ENCODE measurements at places on chromosomes 2 and 18. TPM values are rescaled to one million over a fixed set of nuclear protein-coding genes. Genes with fewer than 3 reads are reported as not detected.

DNA sequence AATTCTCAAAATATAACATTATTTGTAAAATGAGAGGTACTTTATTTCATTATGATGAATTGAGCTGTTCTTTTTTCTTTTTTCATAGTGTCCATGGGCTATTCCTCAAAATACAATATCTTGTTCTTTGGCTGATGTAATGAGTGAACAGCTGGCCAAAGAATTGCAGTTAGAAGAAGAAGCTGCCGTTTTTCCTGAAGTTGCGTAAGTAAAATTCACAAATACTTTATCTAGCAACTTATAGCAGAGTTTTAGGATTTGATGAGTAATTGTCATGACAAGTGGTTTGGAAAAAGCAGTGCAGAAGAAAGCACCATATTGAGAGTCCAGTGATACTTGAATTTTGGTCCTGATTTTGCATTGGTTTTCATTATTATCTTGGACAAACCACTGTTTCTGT is 9.8 kb downstream of the RIOK3 start:
- DNase-seq: no peak

- no peak for DNase-seq
These were observed 609.0 kb downstream of the IRS1 start for GRCh38 chr2:226190479-226191252.

DNA sequence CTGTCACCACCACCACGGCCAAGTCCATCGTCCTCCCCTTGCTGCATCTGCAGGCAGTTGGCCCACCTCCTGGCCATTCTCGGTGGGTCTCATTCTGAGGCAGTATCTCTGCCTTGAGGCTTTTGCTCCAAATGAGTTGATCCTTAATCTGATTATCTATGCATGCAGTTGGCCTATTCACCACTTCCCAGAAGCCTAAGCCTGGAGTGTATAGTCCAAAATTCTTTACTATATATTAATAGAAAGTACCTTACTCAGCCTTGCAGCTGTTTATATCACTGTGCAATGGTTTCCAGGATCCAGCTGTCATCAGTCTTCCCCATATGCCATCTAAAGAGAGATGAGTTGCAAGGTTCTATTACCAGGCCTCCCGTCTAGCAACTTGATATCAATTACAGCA is 292.4 kb downstream of the SS18 start:
- no peak for DNase-seq

The TMEM182 gene
- 2.0 TPM for total RNA-seq

GRCh38 chr2:86313341-86313740 is 24.1 kb downstream of the REEP1 start:
- DNase-seq: no peak

The MSTN gene
- 0.82 TPM for total RNA-seq

GRCh38 chr2:86360776-86361175 is 23.4 kb upstream of the REEP1 start:
- DNase-seq: no peak

The DUSP19 gene
- total RNA-seq: 14.7 TPM

GRCh38 chr2:200735061-200735460 is 76.6 kb upstream of the BZW1 start:
- DNase-seq: no peak

DNA sequence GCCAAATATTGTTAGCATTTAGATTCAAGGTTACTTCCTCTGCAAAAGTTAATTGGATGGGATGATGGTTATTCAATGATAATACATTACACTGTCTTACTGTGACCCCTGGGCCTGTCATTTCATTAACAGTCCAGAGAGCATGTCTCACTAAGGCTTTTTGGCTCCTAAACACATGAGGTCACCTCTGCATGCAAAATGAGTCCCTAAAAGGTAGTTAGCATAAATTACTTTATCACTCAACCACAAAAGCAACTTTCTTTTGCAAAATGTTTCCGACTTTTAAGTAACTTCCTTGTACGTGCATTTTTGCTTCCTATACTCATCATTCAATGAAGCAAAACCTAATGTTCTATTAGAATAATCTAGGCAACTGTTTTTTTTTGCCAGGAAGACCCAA is 16.8 kb upstream of the AGFG1 start:
- DNase-seq: no peak

GRCh38 chr18:26082475-26082874 is 7.9 kb downstream of the SS18 start:
- DNase-seq: no peak

The ARHGAP28 gene
- 15.9 TPM for total RNA-seq

GRCh38 chr2:25557179-25558036 is 116.0 kb downstream of the DTNB start:
- DNase-seq: no peak

GRCh38 chr2:146189541-146189940 is 1655.3 kb upstream of the ACVR2A start:
- DNase-seq: no peak

DNA sequence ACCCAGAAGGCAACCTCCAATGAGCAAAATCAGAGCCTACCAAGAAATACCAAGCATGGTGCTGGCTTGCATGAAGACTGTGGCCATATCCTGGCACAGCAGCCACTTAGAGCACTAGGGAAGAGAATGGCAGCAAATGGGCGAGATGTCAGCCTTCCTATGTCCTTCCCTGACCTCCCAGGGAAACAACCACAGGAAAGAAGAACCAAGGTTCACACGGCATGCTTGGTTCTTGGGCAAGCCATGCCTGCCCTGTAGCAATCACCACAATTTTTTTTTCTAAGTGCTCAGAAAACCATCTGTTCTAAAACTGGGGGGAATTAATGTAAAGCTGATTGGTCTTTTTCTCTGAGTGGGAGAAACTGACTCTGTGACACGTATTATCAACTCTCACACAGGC is 27.8 kb downstream of the GALNT14 start:
- no peak for DNase-seq

DNA sequence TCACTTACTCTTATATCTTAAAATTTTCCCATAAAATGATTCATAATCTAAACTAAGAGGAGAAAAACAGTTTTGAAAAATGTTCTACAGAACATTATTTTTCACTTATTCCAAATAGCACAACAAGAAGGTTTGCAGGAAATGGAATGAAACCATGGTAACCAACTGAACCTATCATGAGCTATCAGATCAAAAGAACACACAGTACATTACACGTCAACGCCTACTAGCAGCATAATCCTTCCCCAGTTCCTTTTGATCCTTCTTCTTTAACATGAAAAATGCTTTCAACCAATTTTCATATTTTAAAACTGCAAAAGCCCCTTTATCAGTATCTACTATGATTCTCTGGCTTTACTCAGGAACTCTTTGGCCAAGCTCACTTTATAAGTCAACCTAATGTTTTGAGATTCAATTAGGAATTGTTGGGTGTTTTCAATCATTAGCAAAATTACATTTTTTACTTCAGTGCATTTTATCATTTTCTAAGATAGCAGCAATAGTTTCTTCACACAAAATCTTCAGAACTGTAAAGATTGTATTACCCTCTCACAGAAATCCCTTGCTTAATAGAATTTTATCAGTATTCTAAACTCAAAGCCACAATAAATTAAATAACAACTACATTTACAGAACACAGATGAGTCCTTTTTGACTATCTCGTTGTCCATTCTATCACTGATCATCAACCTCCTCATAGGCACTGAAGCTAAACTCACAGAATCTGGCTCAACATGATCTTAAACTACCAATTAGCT is 102.5 kb downstream of the CHN1 start:
- DNase-seq: peak; percentile 15

DNA sequence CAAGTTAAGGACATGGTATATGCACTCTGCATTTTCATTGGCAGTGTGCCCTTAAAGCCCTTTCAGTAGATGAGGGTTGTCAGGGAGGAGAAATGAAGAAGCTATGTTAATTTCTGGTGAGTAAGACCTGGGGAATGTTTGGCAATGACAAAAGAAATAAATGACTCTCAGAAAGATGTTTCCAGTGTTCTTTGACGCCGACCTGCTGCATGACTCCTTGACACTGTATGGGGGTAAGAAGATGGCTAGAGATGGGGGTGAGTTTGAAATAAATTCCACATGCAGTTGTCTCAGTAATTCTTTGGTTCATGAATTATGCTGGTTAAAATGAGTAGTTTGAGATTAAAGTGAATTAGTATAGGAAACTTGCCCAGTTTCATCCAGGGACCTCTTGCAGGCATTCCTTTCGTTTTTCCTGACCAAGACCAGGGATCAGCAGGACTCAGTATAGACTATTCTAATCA is 5.9 kb downstream of the CCDC121 start:
- no peak for DNase-seq

The ZNF804A gene
- 13.9 TPM for total RNA-seq

The CD8B2 gene
- total RNA-seq: under 0.01 TPM

DNA sequence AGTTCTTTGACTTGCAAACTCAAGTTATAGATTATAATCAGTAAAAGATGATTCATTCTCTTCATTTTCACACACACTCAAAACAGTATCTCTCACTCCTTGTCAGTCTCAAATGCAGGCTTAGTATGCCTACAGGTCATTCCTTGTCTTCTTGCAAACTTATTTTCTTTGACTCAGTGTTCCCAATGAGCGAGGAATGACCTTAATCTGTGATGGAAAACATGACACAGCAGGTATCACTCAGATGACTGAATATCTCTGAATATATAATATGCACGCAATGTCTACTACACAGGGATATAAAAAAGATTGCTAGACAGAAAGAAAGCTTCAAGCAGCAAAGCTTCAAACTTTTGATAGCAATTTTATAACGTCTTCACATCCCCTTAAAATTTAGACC is 127.8 kb upstream of the RGPD4 start:
- DNase-seq: no peak

- no peak for DNase-seq
These were observed 157.5 kb downstream of the ZEB2 start for GRCh38 chr2:144362401-144362800.

DNA sequence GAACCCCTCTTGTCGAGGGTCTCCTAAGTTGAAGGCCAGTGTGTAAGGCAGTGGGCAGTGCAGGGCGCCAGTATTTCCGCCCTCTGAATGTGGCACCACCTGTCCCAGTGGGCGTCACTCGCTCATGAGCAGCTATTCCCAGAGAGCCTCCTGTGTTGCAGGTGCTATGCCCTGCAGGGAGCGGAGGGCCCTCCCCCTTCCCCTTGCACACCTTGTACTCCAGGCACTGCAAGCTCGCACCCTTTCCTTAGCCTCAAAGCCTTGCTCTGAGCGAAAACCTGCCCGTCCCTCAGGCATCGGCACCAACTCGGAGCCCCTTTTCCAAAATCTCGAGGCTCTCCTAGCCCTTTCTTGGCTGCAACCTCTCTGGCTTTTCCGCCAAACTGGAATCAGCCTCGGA is 282.7 kb downstream of the AGAP1 start:
- no peak for DNase-seq

GRCh38 chr18:5841518-5841917 is 53.8 kb downstream of the TMEM200C start:
- DNase-seq: no peak

GRCh38 chr2:80403081-80403480 is 98.5 kb upstream of the LRRTM1 start:
- DNase-seq: no peak

DNA sequence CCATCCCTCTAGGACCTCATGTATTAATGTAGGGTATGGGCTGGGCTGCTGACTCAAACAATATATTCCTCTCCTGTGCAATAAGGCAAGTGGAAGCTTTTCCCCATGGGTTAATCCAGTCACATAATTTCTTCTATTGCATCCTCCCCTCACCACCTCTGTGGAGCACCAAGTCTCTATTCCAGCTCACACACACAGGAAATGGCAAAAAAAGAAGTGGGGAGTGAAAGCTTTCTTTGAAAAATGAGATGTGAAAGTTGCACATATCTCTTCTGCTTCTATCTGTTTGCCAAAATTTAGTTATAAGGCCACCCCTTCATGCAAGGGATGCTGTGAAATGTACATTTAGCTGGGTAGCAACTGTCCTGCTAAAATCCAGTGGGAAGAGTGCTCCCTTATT is 121.3 kb downstream of the CDC42EP3 start:
- no peak for DNase-seq

- DNase-seq: no peak
These were observed 260.9 kb downstream of the LPIN1 start for GRCh38 chr2:12007282-12007681.

GRCh38 chr2:74867841-74868658 is 34.1 kb downstream of the HK2 start:
- DNase-seq: no peak

DNA sequence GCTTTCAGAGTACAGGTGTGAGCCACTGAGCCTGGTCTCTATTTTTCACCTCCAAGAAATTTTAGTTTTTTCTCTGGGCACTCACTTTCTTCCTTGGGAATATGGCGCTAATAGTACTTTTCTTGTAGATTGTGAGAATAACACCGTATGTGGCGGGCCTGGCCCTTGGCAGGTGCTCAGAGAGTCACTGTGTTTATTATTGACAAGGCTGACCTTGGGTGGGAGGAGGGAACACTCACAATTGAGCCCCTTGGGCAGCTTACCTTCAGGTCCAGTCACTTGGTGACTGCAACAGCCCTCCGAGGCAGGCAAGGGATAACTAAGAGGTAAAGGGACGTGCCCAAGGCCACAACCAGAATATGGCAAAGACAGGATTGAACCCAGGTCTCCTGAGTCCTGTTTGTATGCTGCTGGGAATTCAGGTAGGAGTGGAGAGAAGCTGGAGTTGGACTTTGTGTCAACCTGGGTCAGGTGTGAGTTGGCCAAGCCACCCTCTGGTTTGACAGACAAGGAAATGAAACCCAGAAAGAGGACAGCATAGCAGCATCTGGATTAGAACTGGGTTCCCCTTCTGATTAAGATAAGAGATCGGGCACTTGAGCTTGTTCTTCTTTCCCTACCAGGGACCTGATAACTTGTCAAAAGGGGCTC is 2.8 kb upstream of the STK25 start:
- DNase-seq: no peak

The ITPRIPL1 gene
- total RNA-seq: 4.9 TPM

The ANKRD23 gene
- 4.1 TPM for total RNA-seq

DNA sequence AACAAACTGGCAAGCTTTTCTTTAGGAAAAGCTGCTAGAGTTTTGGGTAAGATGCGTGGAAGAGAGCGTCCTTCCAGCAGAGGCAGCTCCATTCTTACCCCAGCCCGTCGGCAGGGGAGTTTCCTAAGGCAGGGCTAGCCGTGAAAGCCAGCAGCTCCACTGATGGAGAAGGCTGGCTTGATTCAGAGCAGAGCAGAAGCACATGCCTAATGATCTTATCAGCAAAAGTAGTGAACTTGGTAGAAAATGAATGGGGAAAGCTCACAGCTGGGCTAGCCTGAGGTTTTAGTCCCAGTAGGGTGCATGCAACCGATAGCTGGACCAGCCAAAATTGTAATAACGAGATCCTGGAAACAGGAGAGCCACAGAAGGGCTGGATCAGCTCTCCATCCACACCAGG is 20.8 kb downstream of the LAMA1 start:
- no peak for DNase-seq

GRCh38 chr2:148508878-148509287 is 135.7 kb upstream of the EPC2 start:
- no peak for DNase-seq

DNA sequence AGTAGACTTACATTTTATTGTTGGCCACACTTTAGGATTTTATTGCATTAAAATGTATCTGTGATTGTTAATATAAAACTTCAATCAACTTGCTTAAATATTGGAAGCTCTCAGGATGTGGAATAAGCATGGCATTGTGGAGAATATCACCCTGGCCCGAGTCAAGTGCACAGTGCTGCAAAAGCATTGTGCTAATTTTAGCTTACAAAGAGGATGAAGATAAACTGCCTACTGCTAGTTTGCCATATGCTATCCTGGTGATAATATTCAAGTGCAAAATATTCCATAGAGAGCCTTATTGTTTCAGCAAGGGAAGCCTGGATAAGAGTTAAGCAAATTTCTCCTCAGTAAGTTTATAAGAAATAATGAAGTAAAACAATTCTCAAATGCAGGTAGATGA is 54.5 kb downstream of the MEIS1 start:
- DNase-seq: no peak

The WDR43 gene
- 64.8 TPM for total RNA-seq

The UGT1A5 gene
- total RNA-seq: not detected

The RTP5 gene
- total RNA-seq: 2.4 TPM

Measured in frontal cortex (tissue), 4 donors.